Fibroblast of skin of left biceps (primary cell): ENCODE measurements at places on chromosomes 6 and 20.

DNA sequence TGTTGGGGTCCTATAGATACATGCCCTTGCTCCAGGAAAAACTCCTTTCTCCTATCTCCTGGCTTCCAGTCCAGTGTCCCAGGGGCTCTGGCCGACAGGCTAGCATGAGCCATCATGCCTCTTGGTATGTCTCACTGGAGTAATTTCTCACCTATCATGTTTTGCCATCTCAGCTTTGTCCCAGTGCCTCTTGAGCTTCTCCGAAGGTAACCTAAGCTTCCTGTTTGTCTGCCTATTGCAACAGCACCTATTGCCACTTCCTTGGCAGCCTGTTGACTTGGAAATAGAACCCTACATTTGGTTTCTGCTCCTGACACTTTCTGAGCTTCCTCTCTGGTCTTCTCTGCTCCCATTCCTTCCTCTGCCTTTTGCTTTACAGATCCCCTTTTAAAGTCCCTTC lies 197.7 kb downstream of the KCNQ5 start:
- no peak for DNase-seq

- no peak for DNase-seq
These were observed 13.4 kb downstream of the NAPB start for GRCh38 chr20:23407781-23408464.

DNA sequence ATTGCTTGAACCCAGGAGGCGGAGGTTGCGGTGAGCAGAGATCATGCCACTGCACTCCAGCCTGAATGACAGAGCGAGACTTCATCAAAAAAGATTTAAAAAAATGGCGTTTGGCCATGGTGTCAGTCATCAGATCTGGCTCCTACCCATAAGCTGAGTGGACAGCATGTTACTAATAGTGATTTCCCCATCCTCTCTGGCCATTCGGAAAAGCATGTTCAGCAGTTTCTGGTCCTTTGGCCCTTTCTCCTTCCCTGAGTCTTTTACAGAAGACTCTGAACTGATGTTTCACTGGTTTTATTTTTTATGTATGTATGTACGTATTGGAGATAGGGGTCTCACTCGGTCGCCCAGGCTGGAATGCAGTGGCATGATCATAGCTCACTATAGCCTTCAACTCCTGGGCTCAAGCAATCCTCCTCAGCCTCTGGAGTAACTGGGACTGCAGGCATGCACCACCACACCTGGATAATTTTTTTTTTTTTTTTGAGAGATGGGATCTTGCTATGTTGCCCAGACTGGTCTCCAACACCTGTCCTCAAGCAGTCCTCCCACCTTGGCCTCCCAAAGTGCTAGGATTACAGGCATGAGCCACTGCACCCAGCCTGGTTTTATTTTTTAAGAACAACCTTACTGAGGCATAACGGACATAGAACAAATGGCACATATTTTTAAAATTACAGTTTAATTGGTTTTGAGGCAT lies 84.2 kb upstream of the CNKSR3 start:
- no peak for DNase-seq

- no peak for DNase-seq
These were observed 8.5 kb downstream of the PCMTD2 start for GRCh38 chr20:64264091-64264490.

DNA sequence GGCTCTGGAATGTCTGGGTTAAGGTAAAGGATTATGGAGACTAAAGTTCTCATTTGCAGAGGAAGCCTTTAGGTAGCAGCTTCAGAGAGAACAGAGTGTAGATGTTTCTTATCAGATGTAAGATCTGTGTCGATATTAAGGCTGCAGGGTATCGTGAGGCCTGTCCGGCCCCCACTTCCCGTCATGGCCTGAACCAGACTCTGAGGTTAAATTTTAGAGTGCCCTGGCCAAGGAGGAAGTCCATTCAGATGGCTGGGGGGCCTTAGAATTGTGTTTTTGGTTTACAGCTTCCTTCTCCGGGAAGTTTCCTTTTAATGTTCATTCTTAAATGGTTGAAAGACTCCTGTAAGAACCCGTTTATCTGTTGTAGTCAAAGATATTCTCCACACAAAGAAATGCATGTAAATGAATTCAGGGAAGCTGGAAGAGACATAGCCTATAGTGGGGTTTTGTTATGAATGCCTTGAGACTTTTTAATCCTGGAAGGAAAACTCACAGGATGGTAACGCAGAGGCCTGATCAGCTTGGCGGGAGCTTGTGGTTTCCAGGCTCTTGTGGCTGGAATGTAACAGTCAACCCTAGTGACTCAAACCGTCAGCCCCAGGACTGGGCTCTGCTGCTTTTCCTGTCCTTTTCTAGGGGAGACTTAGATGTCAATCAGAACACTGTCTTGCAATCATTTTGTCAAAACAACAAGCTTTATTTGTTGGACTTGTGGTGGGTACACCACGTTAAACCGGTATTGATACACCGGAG lies 34.7 kb downstream of the KIF25 start:
- peak; percentile 73 for DNase-seq

- no peak for DNase-seq
These were observed 116.0 kb downstream of the GRIK2 start for GRCh38 chr6:101509536-101509935.

DNA sequence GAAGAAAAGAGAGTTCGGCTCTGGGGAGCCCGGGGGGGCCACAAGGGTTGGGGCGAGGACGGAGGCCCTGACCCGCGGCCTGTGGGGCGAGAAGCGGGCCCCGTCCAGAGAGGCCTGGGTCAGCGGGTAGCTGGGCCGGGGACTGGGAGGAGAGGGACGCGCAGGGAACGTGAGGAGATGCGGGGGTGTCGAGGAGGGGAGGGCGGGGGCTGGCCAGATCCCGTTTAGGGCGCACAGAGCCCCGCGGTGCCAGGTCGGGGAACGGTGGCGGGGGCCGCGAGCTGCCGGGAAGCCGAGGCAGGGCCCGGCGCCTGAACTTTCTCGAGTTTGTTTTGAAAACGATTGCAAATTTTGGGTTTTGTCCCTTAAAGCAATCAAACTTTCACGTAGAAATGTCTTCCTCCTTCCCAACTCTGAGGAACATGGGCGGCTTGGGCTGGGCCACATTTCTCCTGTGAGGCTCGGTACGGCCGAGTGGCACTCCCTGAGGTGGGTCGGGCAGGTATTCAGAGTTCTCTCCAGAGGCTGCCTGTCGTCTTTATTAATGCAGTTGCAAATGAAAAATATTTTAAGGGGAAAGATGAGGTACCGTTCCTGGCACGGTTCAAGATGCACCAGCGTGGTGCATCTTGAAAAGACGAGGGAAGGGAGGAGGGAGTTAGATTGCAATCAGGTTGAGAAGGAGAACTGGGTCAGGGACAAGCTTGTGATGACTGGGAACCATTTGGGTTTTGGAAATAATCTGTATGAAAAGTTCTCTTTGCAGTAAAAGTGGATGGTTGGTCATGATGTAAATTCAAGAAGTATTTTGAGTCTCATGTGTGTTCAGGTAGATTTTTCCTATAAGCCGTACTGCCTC lies 972 bp downstream of the RNF8 start:
- DNase-seq = no peak

- DNase-seq = peak; percentile 78
These were observed 49.0 kb downstream of the TMEM170B start for GRCh38 chr6:11586536-11586935.

DNA sequence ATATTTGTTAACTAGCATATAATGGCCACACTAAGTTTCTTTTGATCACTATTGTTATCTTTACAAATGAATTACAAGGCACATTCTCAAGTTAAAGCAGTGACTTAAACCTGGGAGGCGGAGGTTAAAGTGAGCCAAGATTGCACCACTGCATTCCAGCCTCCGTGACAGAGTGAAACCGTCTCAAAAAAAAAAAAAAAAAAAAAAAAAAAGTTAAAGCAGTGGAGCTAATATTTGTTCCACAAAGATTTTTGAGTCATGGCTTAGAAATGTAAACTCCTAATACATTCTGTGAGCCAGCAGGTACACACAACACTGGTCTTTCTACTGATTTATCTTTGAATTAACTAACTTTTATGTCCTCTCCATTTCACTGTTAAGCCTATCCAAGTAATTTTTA lies 221.7 kb upstream of the HTR1E start:
- DNase-seq = no peak

DNA sequence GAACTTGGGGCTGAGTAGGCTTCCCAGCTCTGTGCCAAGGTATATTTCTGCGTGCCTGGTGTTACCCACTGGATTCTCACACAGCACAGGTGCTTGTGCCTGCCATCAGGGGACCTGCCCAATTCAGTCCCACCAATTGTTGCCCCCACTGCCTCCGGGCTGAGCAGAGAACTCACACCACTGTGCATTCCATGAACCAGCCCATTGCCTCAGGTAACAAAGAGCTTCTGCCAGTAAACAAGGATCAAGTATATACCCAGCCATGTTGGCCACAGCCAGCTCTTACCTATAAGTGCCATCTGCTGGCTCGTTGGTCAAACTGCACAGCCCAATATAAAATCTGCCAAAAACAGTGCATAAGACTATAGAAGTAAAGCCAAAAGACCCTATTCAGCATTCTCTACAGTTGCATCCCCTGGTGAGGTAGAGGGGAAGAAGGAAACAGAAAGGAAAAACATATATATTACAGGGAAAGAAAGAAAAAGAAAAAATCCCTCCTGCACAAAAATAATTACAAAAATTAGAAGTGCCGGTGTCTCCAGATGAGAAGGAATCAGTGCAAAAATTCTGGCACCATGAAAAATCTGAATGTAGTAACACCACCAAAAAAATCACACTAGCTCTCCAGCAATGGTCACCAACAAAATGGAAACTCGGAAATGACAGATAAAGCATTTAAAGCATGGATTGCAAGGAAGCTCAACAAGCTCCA lies 241.4 kb downstream of the IBTK start:
- no peak for DNase-seq

- DNase-seq = no peak
These were observed 6.2 kb downstream of the TRIM26 start for GRCh38 chr6:30206799-30207618.

DNA sequence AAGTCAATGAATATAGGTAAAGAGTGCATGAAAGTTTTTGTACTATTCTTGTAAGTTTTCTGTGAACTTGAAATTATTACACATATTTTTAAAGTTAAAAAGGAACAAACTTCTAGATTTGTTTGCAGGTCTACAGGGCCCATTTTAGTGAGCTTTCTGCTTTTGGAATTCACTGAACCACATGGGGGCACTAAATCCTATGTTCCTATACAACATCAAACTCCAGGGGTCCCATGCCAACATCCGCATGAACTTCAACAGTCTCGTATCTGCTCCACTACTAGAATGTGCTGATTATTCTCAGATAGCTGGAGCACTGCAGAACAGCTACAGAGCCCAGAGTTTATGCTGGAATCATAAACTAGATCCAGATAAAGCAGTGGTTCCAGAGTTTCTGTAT lies 347.9 kb upstream of the SPTLC3 start:
- DNase-seq = no peak

- DNase-seq = no peak
These were observed 3.3 kb upstream of the NHSL1 start for GRCh38 chr6:138502546-138502945.

DNA sequence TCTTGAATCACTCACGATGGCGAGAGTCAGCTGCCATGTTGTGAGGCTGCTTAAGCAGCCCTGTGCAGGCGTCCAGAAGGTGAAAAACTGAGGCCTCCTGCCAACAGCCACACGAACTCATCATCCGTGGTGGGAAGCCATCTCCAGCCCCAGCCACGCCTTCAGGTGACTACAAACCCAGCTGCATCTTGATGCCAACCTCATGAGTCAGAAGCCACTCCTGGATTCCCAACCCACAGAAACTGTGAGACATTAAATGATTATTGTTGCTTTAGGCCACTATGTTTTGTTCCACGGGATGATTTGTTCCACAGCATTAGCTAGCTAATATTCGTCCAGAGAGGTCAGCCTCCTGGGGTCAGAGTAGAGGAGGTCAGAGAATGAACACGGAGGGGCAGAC lies 80.5 kb downstream of the SNX5 start:
- no peak for DNase-seq

- no peak for DNase-seq
These were observed 422.7 kb downstream of the CD83 start for GRCh38 chr6:14540276-14540675.

DNA sequence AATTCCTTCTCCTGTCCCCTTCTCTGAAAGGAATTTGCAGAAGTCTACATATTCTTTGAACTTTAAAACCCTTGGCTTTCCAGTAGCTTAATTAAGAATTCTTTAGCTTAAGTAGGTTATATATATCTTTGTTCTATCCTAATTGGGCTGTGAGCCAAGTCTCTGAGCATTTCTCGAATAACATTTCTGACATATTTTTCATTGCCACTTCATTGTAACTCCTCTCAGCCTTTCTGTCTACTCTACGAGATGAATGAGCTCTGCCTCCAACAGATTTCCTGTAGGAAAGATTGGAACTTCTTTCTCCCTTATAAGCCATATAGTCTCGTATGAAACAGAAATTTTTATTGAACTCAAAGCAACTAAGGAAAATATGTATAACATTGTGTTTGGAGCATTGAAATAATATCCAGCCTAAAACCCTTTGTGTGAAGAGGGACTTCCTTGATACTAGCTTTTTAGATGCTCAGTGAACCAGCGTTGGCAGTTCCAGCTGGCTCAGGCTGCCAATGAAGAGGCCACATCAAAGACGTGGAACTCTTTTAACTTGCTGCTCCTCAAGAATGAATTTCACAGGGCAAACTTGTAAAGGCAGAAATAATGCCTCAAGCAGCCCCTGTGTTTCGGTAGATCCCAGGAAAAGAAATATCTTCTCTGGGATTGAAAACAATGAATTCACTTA lies 87.7 kb upstream of the NOX3 start:
- DNase-seq = no peak

DNA sequence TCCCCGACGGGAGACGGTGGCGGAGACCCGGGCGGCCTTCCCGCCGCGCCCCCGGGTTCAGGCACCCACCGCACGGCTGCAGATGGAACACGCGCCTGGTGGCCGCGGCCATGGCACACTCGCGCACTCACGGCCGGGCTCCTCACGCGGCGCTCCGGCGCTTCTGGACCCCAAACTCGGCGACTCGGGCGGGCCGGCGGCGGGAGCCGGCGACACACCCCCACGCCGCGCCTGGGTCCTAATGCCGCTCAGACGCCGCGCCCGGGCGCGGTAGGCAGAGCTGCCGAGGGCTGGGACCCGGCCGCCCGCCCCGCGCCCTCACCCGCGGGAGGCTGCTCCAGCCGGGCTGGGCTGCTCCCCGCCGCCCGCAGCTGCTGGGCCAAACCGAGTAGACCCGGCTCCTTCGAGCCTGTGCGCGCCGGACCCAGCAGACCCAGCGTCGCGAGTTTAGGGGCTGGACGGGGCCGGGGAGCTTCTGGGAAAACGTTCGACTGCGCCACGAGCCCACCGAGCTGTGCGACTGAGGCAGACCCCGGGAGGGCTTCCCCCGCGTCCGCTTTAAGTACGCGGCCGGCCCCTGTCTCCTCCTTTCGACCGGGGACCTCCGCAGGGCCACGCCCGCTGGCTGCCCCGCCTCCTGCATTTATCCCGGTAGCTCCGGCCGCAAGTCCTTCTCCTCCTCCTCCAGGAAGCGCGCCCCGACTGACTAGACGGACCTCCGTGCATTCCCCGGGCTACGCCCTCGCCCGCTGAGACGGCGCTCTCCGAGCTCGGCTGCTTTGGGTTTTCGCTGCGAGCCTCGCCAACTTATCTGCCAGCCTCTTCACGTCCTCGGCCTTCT lies at the start of gene SLC4A11:
SLC4A11 (minus strand) TSS at position 165 of the 841 bp plus-strand sequence; CDS start at position 112, 53 bp downstream.
- no peak for DNase-seq

DNA sequence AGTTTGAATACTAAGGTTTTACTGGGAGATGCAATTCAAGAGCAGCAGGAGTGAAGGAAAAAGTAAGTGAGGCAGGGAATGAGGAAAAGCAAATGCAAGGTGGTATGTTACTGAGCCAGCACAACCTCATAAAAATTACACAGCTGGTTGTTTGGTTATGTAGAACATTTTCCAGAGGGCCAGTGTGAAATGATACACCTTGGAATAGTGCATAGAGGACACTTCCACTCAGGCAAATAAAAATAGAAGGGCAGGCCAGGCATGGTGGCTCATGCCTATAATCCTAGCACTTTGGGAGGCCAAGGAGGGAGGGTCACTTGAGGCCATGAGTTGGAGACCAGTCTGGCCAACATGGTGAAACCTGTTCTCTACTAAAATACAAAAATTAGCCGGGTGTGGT lies 43.4 kb upstream of the POPDC3 start:
- DNase-seq = no peak
